ENCODE measurements at places on chromosomes 12 and 14.

DNA sequence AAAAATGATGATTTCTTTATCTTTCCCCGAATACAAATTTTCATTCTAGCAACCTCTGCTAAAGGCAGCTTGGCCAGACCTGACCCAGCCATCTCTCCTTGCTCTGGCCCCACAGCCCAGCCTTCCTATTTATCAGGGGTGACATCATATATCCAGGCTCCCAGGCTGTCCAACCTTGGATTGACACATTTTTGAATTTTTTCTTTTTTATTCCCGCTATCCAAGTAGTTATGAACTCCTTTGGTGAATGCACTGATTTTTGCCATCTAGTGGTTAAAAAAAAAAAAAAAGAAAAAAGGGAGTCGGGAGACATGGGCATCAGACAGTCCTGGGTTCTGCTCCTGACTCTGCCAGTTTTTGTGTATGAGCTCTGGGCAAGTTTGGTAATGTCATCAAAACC is 120.5 kb downstream of the PTPN11 start:
- DNase-seq: no peak

GRCh38 chr12:85356596-85357385 is 76.8 kb downstream of the ALX1 start:
- DNase-seq: no peak

GRCh38 chr14:92539875-92540274 is 26.3 kb downstream of the RIN3 start:
- no peak for DNase-seq

GRCh38 chr14:75344411-75344810 is 65.8 kb downstream of the FOS start:
- DNase-seq: no peak

DNA sequence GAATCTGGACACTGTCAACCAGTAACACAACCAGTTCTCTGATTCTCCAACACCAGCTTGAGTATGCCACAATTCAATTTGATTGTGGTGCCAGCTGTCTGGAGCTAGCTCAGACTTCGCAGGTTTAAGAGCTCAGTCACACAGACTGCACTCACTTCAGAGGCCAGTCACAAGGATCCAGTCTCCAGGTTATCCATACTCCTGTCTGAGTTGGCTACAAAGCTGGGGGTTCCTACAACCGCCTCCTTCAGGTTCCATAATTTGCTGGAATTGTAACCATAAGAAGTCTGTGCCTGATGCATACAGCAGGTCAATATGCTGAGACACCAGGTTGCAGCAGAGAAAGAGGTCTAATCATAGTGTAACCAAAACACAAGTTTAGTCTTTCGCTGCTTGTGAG is 70.5 kb upstream of the CPSF6 start:
- DNase-seq: no peak

DNA sequence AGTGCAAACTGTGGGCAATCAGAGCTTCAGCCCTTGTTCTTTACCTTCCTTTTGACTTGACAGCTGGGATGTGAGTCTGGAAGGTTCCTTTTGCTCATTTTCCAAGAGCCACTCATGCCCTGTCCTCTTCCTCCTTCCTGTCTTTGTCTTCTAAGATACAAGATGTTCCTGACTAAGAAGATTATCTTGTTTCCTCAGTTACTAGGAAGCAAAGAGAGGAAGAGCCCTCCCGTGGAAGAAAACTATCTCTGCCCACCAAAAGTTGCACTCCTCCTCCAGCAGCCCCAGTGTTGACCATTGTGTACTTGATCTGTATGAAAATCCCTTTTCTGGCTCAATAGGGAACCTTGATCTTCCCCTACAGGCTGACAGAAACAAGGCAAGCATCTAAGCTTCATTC is 138.0 kb downstream of the C12orf75 start:
- DNase-seq: no peak

GRCh38 chr12:27015730-27016076 is 1.5 kb upstream of the TM7SF3 start:
- peak; percentile 37 for DNase-seq

DNA sequence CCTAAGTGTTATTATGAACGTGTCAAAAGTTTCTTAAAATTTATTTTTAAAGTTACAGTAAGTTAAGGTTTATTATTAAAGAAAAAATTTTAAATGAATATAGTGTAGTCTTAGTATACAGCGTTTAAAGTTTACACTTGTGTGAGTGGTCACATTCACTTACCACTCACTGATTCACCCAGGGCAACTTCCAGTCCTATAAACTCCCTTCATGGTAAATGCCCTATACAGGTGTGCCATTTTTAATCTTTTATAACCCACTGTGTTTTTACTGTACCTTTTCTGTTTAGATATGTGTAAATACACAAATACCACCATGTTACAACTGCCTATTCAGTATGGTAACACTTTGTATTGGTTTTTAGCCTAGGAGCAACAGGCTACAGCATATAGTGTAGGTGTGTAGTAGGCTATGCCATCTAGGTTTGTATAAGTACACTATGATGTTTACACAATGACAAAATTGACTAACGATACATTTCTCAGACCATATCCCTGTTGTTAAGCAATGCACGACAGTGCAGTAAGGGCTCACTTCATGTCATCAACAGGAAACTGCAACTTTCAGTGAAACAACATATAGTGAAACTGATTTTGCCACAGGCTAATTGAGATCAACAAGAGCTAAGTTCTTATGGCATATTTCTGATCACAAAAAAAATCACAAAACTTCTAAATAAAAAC is 112.0 kb upstream of the TMCC3 start:
- peak; percentile 69 for DNase-seq

GRCh38 chr12:12024911-12025682 is 45.6 kb upstream of the BCL2L14 start:
- DNase-seq: peak; percentile 76

DNA sequence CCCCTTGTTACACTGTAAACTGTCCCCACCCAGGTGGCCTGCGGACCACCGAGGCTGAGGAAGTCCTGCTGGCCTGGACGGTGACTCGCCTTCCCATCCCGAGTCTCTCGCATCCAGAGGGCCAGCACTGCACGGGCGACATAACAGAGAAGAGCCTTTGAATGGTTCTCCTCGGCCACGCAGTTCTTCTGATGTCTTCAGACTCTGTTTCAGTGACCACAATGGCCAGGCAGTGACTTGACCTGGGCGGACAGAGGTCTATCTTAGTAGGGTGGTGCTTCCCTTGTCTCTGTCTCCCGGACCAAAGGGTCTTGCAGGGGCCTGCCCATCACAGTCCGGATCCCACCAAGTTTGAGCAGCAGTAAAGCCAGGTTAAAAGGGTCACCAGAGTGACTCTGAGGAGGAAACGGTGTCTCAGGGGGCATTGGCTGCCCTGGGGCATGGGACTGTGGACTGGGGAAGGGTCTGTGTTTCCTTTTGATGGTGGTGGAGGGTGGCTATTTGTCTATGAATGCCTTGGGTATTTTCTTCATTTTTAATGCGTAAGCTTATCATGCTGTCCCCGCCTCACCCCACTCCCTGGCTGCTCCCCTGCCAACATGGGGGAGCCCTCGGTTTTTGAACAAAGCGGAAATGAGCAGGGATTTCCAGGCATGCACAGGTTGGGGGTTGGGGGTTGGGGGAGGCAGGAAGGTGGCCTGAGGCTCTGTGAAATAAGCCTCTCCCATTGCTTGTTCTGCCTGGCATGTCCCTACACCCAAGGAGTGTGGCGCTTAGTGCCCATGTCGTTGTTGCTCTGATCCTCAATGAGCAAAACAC is 10.3 kb downstream of the KRT85 start:
- no peak for DNase-seq

GRCh38 chr12:89383235-89384049 is 31.1 kb upstream of the DUSP6 start:
- DNase-seq: no peak

GRCh38 chr12:49542592-49543160 is 3.8 kb downstream of the KCNH3 start:
- no peak for DNase-seq

GRCh38 chr12:112595410-112595809 is 176.7 kb downstream of the PTPN11 start:
- no peak for DNase-seq

GRCh38 chr12:16350682-16351081 is 3.2 kb downstream of the MGST1 start:
- DNase-seq: no peak

DNA sequence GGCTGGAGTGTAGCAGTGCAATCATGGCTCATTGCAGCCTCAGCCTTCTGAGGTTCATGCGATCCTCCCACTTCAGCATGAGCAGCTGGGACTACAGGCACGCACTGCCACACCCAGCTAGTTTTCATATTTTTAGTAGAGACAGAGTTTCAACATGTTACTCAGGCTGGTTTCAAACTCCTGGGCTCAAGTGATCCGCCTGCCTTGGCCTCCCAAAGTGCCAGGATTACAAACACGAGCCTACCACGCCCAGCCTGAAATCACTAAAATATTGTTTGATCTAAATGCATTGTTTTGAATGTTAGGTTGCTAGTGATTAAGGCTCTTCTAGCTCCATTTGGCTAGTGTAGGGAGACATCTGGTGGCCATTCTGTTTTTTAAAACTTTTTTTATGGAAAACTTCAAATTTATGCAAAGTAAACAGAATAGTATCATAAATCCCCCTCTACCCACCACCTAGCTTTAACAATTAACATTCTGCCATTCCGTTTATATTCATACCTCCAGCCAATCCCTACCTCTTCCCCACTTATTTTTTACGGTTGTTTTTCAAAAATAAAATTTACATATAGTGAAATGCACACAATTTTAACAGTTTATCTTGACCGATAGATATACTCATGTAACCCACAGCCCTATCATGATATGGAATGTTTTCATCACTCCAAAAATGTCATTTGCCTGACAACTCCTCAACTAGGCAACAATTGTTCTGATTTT is 37.8 kb downstream of the MYO1H start:
- peak; percentile 51 for DNase-seq

DNA sequence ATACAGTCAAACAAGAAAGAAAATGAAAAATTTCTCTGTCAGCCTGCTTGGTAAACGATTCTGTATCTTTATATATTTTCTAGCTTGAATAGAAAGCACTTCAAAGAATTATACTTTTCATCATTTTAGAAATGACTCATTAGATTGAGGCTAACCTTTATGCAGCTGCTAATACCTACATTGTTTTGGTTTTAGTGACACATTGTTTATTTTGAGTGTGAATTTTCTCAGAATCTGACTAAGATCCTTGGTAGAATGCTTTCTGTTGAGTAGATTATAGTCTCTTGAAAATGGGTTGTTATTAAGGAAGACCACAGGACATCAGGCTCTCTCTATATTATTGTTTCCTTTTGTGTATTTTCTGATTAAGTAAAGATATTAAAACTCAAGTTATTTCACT is at the start of gene PMCH:
PMCH (minus strand) TSS at position 45 of the 400 bp plus-strand sequence. CDS start 63 bp downstream, outside the sequence.
- peak; percentile 69 for DNase-seq

DNA sequence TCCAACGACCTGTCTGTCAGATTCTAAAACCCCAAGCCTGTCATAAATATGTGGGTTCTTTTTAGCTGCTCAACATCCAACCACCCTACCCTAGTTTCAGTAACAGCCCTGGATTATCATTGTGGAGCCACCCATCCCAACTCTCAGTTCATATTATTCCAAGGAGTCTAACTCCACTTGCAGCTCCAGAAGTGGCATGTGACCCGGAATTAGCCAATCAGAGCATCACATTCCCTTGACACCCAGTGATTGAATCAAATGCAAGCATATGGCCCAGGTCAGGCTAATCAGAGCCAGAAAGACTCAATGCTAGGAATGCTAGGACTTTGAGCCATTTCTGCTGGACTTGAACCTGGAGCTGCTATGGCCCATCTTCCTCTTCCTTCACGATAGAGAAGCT is 17.1 kb upstream of the HSP90B1 start:
- no peak for DNase-seq

DNA sequence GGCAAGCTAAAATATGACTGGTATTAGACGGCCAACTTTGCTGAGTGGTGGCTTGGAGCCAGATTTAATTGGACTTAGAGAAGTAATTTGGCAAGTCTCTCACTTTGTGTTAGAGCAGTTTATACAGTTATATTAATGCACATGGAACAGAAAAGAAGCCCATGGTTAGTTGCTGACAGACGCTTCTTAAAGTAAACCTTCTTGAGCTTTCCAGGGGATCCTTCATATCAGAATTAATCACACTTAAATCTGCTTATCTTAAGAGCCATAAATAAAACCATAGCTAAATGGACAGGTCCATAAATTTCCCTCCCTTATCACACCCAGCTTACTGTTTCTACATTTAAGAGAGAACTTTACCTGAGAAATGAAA is 9.6 kb downstream of the GSG1 start:
- no peak for DNase-seq

GRCh38 chr12:5789469-5789968 is 155.5 kb downstream of the ANO2 start:
- no peak for DNase-seq

GRCh38 chr12:27780612-27781408 is 774 bp upstream of the MANSC4 start:
- DNase-seq: no peak

GRCh38 chr14:93045965-93046704 is 69.6 kb downstream of the ITPK1 start:
- no peak for DNase-seq

GRCh38 chr14:75486318-75486717 is 36.0 kb upstream of the BATF start:
- no peak for DNase-seq

DNA sequence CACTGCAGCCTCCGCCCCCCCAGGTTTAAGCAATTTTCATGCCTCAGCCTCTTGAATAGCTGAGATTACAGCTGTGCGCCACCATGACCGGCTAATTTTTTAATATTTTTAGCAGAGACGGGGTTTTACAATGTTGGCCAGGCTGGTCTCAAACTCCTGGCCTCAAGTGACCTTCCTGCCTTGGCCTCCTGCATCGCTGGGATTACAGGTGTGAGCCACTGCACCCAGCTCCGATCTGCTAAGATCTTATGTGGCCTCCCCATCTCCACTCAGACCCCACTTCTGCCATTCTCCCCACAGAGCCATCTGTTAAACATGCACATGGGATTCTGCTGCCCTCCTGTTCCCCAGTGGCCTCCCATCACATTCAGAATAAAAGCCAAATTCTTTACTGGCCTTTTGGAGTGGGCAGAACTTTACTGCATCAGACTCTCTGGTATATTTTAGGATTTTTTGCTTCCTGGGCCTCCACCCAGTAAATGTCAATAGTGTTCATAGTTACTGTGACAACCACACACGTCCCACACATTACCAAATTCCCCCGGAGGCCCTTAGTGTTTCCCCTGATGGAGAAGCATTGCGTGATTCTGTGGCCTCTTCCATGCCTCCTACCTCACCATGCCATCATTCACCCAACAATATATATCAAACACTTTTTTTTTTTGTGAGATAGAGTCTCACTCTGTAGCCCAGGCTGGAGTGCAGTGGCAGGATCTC is 96.3 kb downstream of the PTPN11 start:
- DNase-seq: no peak

- DNase-seq: no peak
Measured at GRCh38 chr12:110353211-110353965, 50.1 kb downstream of the ANAPC7 start.

DNA sequence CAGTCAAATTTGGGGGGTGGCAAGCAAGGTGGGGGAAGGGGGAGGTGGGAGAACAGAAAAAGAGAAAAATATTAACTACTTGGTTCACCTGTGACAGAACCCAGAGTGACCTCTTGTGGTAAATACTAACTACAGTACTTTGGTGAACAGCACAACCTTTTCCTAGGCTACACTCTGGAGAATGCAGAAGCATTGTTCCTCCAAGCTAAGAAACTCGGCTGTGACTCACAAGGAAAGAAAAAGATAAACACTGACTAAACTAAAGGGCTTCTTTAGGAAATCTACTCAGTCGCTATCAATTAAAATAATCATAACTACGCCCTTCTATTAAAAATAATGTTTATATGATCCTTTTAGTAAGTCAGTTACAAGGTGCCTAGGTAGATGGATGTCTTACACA is 5.4 kb downstream of the KCNH5 start:
- DNase-seq: peak; percentile 1
